Spleen (tissue), 13 donors: ENCODE measurements at places on chromosomes 6 and 20. TPM values are rescaled to one million over a fixed set of nuclear protein-coding genes. Genes with fewer than 3 reads are reported as not detected.
A peak's percentile ranks its signal among the peaks of the same experiment; 100 is the strongest.

GRCh38 chr6:112881027-112881426 is 533.9 kb downstream of the RFPL4B start:
- DNase-seq = no peak

GRCh38 chr20:10636326-10636818 is 37.4 kb downstream of the JAG1 start:
- no peak for DNase-seq

DNA sequence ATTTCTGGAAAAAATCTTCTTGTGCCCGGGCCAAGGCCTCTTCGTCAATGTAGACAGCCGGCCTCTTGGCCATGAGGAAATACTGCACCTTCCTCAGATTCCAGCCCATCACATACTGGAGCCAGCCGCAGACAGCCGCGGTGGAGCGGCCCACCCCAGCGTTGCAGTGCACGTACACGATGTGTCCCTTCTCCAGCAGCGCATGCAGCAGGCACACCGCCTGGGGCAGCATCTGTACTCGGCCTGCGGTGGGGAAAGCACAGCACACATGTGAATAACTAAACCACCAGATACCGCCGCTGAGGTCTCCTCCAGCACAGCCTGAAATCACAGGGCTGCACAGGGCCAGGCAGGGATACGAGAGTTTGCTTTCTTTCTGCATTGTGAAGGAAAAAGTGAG is 107.9 kb downstream of the EPM2A start:
- DNase-seq = no peak

DNA sequence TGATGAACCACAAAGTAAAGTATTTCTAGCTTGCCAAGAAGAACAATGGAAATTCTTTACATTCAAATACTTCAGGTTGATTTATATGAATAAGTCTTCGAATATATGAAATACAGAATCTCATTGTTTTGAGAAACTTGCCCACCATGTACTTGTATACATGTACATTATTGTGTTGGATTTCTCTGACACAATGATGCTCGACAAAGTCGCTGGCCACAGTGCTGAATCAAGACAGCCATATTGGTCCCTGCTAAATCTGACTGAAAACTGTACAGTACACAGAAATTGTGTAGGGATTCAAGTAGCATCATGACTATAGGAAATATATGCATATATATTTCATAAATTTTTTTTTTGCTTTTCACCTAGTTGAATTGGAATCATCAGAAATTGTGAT is 13.1 kb upstream of the LIN28B start:
- no peak for DNase-seq

- DNase-seq = no peak
Measured at GRCh38 chr20:3612795-3613572, 50.2 kb downstream of the GFRA4 start.

DNA sequence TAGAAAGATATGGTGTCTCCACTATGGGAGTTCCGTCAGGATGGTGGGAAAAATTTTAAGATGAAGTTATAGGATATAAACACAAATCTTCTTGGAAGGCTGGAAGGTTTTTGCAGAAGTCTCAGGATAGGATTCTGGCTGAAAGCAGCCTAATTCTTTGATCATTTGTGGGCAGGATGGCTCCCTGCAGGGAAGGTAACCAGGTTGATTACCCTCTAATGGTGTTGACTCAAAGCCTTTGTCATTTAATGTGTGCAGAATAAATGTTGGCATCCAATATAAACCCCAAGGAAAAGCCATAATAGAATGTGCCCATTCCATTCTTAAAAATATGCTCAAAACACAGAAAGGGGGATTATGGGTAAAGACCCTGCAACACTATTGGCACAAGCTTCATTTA is 204.3 kb downstream of the EPM2A start:
- no peak for DNase-seq

GRCh38 chr6:116465246-116465645 is 4.1 kb downstream of the CALHM6 start:
- DNase-seq = peak; percentile 75

DNA sequence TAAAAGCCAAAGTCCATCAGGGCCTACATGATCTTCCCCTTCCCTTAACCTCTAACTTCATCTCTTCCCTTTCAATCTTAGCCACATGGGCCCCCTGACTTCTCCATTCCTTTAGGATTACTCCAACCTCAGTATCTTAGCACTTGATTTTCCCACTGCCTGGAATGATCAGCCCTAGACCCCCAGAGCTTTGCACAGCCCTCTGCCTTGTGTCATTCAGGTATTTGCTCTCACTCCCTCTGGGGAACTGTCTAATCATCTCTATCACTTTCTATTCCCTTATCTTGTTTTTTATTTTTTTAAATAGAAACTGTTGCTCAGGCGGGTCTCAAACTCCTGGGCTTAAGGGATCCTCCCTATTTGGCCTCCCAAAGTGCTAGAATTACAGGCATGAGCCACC is 13.3 kb upstream of the ZNFX1 start:
- no peak for DNase-seq

DNA sequence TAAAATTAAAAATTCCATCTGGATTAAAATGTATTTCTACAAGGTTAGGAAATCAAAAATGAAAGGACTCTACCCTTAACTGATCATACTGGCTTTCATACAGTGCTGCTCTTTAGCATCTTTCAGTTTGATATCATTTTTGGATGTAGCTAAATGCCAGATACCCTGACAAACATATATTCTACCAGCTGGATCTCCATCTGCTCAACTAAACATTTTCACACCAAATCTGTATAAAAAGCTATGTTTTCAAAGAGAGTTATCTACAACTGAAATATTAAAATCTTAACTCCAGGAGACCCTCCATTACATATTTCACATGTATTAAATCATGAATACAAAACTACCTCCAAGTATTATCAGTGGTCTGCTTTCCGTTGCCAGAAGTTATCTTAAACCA is 95.7 kb downstream of the EPHA7 start:
- DNase-seq = no peak

DNA sequence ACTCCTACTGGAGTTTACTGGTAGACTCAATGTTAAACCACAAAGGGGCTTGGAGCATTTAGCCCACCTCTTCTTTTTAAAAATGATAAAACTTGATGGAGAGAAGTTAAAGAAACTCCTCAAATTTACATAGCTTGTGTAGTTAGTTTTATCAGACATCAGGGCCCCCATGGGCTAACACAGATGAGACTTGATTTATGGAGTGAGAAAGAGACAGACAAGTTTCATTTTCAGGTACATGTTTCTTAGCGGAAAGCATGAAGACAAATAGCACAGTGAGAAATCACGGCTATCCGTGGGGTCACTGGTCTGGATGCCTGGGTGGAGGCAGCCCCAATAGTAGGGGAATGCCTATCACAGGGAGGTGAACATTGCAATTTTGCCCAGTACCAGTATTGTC is 173.6 kb downstream of the TFAP2B start:
- DNase-seq = no peak

DNA sequence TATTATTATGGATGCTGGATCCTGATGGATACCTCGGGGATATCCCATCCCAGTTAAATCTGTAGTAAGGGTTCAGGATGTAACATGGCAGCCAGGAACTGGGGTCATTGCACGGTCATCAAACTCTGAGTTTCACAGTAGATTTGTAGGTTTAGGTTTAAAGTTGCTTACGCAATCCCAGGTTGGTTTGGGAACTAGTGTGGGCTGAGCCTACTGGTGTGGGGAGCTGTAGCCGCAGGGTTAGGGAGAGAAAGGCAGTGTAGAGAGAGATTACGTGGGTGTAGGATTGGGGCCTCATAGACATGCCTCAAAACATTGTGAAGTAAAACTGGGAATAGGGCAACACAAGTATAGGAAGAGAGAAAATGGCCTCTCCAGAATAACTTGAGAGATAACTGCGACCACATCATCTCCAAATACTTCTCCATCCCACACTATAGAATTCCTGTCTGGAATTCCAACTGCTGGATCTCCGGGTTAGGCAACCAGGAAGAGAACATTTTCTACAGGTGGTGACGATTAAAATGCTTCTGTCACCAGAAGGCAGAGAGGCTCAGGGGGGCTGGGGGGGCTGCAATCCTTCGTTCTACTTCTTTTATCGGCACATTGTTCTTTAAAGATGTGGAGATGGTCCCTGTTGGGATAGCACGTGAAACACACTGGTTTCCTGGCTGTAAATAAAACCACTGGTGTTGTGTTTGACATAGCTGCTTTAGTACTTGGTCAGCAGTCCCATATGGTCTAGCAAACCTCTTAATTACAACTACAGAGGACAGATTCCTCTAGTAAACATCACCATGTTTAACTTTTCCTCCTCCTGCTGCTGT is 44.9 kb upstream of the TMEM170B start:
- no peak for DNase-seq

DNA sequence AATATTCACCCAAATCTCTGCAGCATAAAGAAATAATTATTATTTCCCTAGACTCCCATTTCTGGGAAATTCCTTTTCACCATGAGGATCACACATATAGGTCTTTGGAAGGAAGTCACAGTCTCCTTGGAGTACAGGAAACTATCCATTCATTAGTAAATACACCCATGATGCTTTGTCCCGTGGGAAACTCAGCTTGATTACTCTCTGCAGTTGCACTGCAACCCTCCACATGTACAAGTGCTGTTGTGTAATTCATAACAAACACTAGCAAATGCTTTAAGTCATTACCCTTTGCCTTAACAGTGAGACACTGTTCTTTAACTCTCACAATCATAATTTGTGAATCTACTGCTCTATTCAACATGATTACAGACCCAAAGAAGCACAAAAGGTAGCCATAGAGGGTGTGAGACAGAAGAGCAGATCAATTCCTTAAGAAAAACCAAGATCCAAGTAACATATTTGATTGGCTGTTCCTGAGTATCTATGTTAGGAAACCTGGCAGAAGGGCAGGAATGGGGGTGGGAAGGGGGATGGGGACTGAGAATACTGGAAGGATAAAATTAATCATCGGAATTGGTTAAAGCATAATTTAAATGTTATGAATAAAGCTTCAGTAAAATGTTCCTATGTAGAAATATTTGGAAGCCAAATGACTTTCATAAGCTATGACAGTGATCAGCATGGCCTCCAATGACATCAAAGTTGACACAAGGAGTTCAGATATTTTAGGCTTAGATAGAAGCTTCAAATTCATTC is 268.0 kb downstream of the HACE1 start:
- DNase-seq = no peak

- DNase-seq = no peak
Measured at GRCh38 chr20:3572151-3572550, 91.0 kb downstream of the GFRA4 start.

DNA sequence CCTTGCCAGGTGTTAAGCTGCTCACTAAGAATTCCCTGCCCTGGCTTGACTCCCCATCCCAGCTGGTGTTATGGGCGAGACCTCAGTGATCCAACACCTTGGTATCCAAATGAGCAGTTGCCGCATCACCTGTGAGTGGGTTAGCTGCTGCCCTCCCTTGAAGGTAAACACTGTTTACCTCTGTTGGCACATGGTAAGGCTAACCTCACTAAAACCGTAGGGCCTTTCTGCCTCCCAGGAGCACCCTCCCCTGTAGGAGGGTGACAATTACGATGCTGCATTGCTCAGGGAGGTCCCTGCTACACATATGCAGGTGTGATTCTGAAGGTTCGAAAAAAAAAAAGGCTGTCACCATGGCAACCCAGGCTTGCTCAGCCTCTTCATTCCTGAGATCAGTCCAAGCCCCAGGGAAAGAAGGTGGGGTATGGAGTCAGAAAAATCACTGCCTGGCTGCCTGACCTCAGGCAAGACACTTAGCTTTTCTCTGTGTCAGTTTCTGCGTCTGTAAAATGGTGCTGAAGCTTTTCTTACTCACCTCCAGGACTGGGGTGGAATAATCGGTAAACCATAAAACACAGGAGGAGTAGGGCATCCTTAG is 19.5 kb downstream of the PNPLA1 start:
- DNase-seq = no peak

DNA sequence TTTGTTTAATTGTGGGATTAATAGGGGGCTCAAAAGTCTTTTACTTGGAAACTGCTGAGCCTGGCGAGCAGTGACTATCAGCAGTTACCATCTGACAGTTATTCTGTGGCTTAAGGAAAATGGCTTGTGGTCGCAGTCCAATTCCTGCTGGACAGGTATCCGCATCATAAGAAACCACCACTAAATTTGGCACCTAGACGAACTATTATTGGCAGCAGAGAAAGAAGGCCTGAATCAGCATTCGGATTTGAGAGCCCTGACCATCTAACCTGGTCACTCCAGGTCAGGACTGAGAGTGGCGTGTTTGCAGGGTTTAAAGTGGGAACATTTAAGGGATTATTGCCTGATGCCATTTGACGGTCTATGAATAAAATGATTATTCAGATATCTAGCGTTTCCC is 146.4 kb downstream of the RPS12 start:
- no peak for DNase-seq

- no peak for DNase-seq
Measured at GRCh38 chr6:80641591-80641990, 535.1 kb downstream of the BCKDHB start.

DNA sequence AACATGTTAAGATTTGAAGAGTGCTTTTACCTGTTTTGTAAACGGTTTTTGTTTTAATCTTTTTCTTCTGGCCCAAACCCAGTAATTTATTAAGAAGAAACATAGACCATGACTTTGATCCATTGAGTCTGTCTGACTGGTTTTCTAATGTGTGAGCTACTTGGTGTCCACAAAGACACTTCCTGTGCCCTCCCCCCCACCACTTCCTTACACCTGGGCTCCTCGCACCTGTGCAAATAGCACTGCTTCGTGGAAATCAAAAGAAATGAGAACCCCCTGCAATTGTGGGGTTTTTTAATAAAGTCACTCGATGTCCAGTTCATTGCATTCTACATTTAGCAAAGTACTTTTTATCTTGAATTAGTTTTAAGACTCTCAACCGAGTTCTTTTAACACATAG is 65.5 kb downstream of the SMOC2 start:
- DNase-seq = no peak

- DNase-seq = no peak
Measured at GRCh38 chr6:148193063-148193680, 149.5 kb upstream of the SASH1 start.

GRCh38 chr20:32153771-32154170 is 44.3 kb downstream of the TM9SF4 start:
- peak; percentile 22 for DNase-seq

GRCh38 chr6:47780510-47781356 is 1.1 kb upstream of the OPN5 start:
- DNase-seq = no peak

GRCh38 chr6:38658418-38659167 is 18.9 kb upstream of the BTBD9 start:
- DNase-seq = no peak

The EYA2 gene
- not detected for total RNA-seq

The CAGE1 gene
- total RNA-seq = not detected

The SHLD1 gene
- total RNA-seq = 12.5 TPM

The VAPB gene
- 22.7 TPM for total RNA-seq

The SAMD5 gene
- 5.0 TPM for total RNA-seq

The MCCD1 gene
- total RNA-seq = not detected

The TRIM31 gene
- total RNA-seq = not detected

The TCP11 gene
- total RNA-seq = not detected

The ARMC2 gene
- 6.0 TPM for total RNA-seq

The KCNK16 gene
- not detected for total RNA-seq

The UNC93A gene
- not detected for total RNA-seq
